Lung (tissue), 17 donors: ENCODE measurements at places on chromosomes 1 and 21.

- no peak for DNase-seq
Observed at GRCh38 chr1:12282142-12282541, 52.3 kb downstream of the VPS13D start.

- no peak for DNase-seq
Observed at GRCh38 chr1:91924146-91924545, 25.1 kb upstream of the BRDT start.

- DNase-seq, result no peak
Observed at GRCh38 chr1:203049077-203049476, 22.8 kb downstream of the PPFIA4 start.

DNA sequence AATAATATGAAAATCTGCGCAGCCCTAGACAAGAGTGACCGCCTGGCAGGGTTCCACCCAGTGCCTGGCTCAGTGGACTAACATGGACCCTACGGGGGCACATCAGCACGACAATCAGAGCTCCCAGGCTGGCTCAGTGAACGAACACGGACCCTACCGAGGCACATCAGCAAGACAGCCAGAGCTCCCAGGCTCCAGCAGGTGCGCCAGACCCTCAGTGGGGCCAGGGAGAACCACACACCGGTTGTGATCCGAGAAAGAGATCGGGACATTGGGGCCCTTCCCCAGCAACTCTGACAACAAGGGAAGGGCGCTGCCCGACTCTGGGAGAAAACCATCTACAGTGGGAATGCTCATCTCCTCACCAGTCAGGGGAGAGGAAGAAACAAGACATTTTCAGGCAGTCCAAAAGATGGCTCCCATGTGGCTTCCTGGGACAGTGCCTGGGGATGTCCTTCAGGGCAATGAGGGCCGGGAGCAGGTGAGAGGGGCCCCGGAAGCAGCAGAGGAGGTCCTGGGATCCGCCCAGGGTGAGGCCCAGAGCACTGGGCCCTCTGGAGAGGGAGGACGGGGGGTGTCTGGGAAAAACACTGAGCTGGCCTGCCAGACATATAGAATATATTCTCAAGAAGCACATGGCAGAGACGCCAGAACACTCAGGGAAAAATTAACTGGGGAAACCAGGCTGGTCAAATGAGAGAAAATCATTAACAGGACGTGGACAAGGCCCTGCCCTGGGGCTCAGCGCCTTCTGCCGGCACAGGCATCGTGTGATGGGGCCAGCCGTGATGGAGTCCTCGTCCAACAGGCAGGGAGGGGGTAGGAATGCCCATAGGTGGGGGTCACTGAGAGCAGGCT, 4.8 kb downstream of the ARHGEF16 start:
- peak; percentile 12 for DNase-seq

GRCh38 chr1:6660415-6661049, 35.9 kb downstream of the THAP3 start:
- no peak for DNase-seq

GRCh38 chr1:188154761-188155160, 1326.0 kb downstream of the PLA2G4A start:
- no peak for DNase-seq

DNA sequence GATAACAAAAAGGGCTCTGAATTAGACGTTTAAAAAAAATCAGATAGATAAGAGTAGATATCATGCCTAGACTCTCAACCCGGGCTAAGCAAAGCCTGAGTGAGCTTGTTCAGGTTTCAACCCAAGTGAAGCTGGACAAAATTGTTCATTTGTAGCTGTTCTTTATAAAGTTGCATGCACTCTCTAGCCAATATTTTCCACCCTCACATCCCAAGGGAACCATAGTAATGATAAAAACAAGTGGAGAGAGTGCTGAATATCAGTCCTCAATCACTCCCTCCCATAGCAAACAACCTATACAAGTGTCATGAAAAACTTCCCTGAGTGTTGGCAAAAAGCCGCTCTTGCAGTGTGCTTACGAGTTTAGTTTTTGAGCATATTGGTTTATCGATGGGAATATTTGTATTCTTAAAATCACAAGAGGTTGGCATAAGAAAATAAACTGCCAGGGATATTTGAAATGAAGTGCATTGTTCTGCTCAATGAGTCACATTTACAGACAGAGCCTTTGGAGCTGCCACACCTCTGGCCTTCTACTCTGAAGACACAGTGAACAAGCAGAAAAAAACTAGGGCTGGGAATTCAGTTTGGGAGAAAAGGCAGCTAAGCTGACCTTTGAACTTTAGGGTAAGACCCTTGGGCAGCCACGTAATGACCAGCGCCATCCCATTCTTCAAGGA, 2.2 kb upstream of the CLCA2 start:
- no peak for DNase-seq

GRCh38 chr1:174572771-174573170, 125.0 kb downstream of the GPR52 start:
- no peak for DNase-seq

- peak; percentile 60 for DNase-seq
Observed at GRCh38 chr1:63593886-63594605, 835 bp downstream of the PGM1 start.

- no peak for DNase-seq
Observed at GRCh38 chr1:116329524-116330341, 43.3 kb upstream of the ATP1A1 start.
